NCI-H446 (cell line): ENCODE measurements at places on chromosomes 7 and 10.
A peak's percentile ranks its signal among the peaks of the same experiment; 100 is the strongest.

DNA sequence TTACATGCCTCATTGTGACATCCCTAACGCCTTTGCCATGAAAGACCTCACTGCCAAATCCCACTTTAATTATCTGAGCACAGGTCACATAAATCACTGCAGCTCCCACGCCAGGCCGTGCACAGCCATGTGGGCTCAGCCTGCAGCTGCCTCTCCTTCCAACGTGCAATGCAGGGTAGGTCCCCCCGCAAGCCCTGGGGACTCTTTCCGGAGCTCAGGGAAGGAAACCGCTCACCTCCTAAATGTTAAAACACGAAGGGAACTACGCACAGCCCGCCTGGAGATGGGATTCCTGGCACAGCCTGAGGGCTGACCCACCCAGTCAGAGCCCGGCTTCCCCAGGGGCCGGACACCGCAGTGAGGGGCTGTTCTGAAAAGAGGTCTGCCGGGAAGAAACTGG lies 128.0 kb downstream of the MAD1L1 start:
- no peak for DNase-seq

GRCh38 chr7:63024446-63024845 lies 974.2 kb upstream of the ZNF722 start:
- no peak for DNase-seq

GRCh38 chr7:21346297-21346696 lies 81.6 kb upstream of the SP4 start:
- DNase-seq = no peak

- DNase-seq = no peak
These were observed 32.3 kb upstream of the TM9SF3 start for GRCh38 chr10:96619120-96619519.

GRCh38 chr10:67222934-67223333 lies 297.1 kb downstream of the LRRTM3 start:
- DNase-seq = no peak

- peak; percentile 49 for DNase-seq
These were observed 672 bp downstream of the GTPBP4 start for GRCh38 chr10:988667-989545.

GRCh38 chr10:49654036-49654693 lies 25.3 kb upstream of the C10orf53 start:
- DNase-seq = no peak

- DNase-seq = no peak
These were observed 15.7 kb upstream of the MACC1 start for GRCh38 chr7:20232848-20233247.

DNA sequence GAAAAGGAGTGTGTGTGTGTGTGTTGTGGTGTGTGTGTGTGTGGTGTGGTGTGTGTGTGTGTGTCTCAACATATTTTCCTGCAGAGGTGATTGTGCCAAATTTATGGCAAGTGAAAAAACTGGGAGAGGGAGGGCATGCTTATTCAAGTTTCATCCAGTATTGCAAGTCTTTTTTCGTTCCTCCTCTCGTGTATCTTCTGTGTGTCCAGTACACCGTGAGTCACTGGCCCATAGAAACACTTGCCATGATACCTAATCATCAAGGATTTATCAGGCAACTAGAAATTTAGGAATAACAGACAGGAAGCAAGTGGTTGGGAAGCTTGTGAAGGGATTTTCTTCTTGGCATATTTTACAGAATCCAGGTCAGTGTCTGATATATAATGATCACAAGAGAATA lies 820.5 kb downstream of the GATA3 start:
- no peak for DNase-seq

DNA sequence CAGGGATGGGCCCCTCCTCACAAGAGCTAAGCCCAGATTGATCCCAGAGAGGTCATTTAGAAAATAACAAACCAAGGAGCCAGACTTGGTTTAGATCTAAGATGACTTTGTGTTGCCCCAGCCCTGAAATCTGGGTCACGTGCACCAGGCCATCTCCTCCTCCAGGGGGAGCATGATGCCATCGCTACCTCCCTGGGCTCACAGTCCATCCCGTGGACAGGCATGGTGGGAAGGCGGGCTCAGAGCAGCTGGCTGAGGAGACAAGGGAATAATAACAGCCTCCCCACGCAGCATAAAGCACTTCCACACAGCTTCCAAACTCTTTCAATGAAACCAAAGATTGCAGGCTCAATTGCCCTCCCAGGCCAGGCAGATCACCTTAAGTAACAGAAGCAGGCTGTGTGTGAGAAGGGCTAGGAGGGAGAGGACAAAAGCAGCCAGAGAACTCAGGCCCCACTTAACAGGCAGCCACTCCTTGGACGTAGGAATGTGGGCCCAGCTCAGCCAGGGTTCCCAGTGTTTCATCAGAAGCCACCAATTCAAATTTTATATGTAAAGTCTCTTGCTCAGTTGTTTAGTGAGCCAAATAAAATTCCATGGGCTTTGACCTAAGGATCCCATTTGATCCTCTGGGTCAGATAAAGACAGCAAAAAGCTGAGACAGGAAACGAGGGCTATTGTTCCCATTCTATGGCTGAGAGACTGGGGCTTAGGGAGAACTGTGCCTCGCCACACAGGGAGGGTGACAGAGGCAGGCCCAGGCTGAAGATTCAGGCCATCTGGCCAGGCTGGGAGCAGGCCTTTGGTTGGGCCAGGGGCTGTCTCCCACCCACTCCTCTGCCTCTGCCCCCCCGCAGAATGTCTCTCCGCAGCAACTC lies 100.2 kb downstream of the COL13A1 start:
- peak; percentile 14 for DNase-seq
